Fibroblast of villous mesenchyme (primary cell): ENCODE measurements at places on chromosomes 4 and X.

GRCh38 chrX:69232945-69233344, 67.7 kb upstream of the PJA1 start:
- DNase-seq, result no peak

- peak; percentile 58 for DNase-seq
Observed at GRCh38 chrX:123884809-123885408, 25.1 kb downstream of the XIAP start.

- no peak for DNase-seq
Observed at GRCh38 chrX:97751735-97752134, 868.0 kb downstream of the RPA4 start.

GRCh38 chrX:104284507-104284906, 29.8 kb upstream of the ESX1 start:
- DNase-seq, result peak; percentile 43

DNA sequence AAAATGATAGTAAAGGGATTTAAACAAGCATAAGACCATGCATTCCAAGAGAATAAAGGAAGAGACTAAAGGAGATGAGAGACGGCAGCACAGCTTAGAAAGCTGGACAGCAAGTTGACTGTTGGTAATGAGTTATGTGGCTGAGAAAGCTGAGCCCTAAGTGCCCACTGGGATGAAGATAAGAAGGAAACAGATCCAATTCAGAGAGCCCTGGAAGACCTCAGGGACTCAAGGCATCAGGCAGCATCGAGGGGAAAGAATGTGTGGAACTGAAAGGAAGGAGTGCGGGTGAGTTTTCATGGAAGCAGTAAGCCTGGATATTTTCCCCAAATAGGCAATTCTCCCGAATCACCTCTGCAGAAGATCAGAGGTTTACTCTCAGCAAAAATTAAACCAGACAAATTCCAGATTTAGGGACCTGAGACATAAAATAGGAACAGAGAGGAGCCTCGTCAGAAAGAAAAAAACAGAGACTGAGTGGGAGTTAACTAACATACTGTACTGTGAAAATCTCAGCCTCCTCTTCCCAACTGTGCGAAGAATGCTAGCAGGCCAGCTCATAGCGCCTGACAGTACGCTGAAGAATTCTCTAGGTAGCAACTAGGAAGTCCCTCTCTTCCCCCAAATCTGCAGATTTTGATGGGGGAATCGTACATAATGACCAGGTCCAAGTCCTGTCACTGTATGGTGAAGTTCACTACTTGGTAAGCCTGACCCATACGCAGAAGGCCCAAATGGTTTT, 187.7 kb upstream of the TAPT1 start:
- DNase-seq, result no peak

- peak; percentile 75 for DNase-seq
Observed at GRCh38 chrX:154730253-154730891, 20.5 kb downstream of the GAB3 start.

GRCh38 chr4:86600007-86600653, 6.0 kb downstream of the PTPN13 start:
- DNase-seq, result no peak

- DNase-seq, result peak; percentile 61
Observed at GRCh38 chrX:46376246-46376885, 168.9 kb downstream of the ZNF674 start.

GRCh38 chr4:97924341-97924958, 218.8 kb downstream of the STPG2 start:
- DNase-seq, result no peak

- DNase-seq, result no peak
Observed at GRCh38 chr4:61380865-61381264, 180.7 kb downstream of the ADGRL3 start.

DNA sequence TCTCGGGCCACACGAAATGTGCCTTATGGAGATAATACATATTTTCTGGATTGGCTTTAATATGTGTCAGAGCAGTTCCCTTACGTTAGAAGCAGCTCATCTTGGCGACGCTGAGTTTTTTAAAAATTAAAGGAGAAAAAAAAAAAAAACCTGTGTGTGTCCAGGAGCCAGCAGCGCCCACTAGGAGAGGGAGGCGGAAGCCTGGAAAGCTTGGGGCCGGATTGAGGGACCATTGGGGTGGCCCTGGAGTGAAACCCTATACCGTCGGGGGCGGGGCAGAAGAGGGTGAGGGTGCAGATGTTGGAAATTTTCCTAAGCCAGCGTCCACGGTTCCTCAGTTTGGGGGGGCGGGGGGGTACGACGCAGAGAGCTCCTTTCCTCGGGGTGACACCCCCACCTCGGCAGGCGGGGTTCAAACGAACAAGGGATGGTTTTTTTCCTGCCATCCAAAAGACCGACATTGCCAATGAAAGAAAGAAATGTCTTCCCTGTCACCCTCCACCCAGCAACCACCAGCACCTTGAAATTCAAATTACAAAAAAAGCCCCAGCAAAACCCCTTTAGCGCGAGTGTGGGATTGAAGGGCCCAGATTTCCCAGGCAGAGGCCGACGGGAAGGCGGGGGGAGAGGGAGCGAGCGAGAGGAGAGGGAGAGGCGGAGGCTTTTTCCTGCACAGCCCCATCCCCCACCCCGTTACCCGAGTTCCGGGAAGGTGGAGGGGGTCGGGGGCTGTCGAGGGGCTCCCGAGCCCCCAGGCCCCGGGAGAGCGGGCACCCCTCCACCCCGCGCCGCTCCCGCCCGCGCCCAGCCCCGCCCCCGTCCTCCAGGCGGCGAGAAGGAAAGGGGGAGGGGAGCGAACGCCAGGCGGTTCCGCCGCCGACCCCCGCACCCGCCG, 859 bp downstream of the SMARCA1 start:
- peak; percentile 80 for DNase-seq

DNA sequence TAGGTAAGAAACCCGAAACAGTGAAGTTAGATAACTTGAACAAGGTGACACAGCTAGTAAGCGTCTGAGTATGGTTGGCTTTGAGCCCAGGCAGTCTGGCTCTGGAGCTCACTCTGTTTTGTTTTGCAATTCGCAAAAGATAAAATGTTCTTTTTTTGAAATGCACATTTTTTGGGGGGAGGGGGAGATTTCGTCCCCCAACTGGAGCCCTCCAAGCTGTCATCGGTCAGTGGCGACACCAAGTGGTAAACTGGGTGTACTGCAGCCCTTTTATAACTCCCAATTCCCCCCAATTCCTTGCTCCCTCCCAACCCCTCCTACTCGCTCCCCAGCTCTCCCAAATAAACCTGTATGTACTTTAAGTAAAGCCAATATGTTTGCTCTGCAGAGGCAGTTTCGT, 2.8 kb upstream of the CLCN5 start:
- peak; percentile 74 for DNase-seq
